ENCODE measurements at places on chromosomes 13 and 19.
A peak's percentile ranks its signal among the peaks of the same experiment; 100 is the strongest.

- DNase-seq = no peak
Measured at GRCh38 chr19:35392742-35393715, 22.2 kb downstream of the GPR42 start.

DNA sequence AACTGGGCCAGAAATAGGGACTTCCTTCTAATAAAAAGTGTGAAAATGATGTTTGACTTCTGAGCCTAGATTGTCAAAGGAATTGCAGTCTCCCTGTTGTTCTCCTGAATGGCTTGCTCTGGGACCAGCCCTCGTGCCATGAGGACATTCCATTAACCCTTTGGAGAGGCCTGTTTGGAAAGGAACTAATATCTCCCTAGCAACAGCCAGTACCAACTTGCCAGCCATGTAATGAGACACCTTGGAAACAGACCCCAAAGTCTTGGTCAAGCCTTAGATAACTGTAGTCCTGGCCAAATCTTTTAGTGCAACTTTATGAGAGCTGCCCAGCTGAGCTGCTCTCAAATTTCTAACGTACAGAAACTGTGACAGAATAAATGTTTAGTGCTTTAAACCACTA, 8.2 kb upstream of the SIAH3 start:
- no peak for DNase-seq

- DNase-seq = no peak
Measured at GRCh38 chr13:46660416-46660815, 107.4 kb downstream of the LRCH1 start.

DNA sequence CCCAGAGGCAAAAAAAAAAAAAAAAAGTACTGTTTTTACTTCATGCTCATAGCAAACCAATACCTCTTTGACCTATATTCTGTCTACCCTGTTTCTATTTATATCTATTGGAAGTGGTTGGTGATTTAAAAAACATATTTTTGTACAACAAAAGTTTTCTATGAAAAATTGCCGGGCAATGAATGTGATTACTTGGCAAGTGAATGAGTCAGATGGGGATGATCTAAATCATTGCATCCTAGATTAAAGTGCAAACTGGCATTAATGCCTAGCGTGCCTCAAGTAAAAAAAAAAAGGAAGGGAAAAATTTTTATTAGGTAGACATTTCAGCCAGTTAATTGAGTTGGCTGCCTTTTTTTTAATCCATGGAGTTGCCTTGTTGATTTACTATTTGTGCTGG, 500.6 kb downstream of the KCTD12 start:
- DNase-seq = no peak

GRCh38 chr19:1241417-1242095, at the start of gene ATP5F1D:
ATP5F1D (plus strand) TSS chr19:1241751; CDS start chr19:1241851, 100 bp downstream.
- peak; percentile 98 for DNase-seq

DNA sequence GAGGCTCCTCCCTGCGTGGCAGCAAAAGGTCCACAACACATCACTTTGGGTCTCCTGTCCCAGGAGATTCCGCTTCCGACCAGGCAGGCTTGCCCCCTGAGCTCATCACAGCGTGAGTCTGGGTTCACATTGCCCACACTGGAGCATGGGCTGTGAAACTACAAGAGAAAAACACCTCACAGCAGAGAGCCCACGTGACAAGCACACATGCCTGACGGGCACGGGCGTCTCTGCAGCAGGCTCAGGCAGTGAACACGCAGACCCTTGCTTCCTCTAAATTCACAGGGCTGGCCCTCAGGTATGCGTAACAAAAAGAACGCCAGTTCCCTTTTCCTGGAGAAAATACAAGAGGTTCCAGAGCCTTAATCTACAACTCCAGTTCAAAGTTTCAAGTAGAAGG, 41.9 kb downstream of the RASA3 start:
- no peak for DNase-seq

DNA sequence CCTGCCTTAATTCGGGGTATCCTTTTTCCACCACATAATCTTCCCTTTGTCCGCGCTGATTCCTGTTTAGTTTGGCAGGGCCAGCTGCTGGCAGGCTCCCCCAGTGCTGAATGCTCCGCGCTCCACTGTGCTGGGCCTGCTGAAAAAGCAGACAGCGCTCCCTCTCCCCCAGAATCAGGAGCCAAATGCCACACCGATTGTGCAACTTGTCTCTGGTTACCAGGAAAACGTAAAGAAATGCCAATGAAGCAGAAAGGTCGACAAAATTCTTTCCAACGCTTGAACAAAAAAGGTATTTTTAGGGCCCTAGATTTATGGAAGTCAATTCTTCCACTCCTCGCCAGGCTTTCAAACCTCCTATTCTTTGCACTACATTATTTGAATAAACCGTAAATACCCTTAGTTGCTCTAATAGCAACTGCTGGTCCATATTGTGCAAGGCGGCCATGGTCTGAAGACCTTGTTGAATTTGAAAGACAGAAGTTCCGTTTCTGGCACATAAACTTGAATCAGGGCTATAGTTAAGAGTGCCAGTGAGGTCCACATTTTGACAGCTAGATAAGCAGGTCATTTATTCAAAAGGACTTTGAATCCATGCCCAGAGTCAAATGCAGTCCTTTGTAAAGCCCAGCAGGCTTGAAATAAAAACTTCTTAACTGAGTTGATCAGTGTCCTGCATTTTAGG, 206.7 kb upstream of the RFC3 start:
- DNase-seq = no peak

- no peak for DNase-seq
Measured at GRCh38 chr13:30624630-30625029, 6.9 kb downstream of the USPL1 start.

DNA sequence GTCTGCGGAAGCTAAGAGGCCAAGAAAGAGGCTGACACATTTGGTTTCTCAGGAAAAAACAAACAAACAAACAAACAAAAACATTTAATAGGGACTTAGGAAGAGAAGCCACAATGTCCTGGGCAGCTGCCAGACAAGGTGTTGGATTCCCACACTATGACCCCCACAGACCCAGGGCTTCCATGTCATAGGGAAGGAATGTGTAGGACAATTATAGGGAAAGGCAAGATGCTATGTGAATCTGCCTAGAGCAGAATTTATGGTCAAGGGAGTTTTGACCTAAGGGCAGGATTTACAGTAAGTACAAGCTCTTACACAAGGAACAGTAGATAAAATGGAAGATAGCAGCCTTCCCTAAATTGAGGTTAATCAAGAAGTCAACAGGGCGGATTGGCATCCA, 9.1 kb upstream of the CDADC1 start:
- DNase-seq = no peak

- no peak for DNase-seq
Measured at GRCh38 chr13:110017379-110017778, 231.0 kb upstream of the IRS2 start.

DNA sequence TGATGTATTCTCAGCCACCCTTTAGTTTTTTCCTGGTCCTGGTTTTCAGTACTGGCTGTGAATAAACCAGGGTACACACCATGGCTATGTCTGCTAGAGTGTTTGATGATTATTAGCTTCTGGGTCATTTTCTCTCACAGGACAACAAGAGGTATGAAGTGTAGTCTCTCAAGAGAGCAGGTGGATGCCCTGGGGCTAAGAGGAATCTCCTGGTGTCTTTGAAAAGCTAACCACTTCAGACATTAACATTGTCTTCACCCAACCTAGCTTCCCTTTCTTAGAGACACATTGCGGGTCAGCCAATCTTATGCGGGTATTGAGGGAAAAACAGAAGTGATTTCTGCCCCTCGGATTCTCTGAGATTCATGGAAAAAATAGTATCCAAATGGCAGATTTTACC, 1.6 kb downstream of the ZNF730 start:
- no peak for DNase-seq

- no peak for DNase-seq
Measured at GRCh38 chr19:1046836-1047695, 7.2 kb downstream of the ABCA7 start.

- no peak for DNase-seq
Measured at GRCh38 chr13:114043421-114044053, 69.7 kb upstream of the C13orf46 start.

- DNase-seq = no peak
Measured at GRCh38 chr13:94994506-94994905, 282.2 kb upstream of the SOX21 start.

- no peak for DNase-seq
Measured at GRCh38 chr13:40984668-40985366, 34.3 kb downstream of the ELF1 start.

DNA sequence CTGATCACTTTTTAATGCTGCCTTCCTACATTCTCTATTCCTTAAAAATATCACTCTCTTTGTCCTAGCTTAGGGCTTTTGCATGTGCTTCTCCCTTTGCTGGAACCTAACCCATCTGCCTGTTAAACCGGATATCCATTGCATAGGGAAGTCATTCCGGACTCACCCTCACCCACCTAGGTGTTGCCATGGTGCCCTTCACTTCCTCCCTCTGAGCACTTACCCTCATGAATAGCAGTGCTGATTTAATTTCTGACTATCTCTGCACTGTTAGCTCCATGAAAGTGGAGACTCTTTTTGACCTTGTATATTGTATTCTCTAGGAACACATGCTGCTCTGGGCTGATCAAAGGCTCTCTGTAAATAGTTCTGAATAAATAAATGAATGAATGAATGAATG, 401.9 kb downstream of the PCDH20 start:
- DNase-seq = no peak

DNA sequence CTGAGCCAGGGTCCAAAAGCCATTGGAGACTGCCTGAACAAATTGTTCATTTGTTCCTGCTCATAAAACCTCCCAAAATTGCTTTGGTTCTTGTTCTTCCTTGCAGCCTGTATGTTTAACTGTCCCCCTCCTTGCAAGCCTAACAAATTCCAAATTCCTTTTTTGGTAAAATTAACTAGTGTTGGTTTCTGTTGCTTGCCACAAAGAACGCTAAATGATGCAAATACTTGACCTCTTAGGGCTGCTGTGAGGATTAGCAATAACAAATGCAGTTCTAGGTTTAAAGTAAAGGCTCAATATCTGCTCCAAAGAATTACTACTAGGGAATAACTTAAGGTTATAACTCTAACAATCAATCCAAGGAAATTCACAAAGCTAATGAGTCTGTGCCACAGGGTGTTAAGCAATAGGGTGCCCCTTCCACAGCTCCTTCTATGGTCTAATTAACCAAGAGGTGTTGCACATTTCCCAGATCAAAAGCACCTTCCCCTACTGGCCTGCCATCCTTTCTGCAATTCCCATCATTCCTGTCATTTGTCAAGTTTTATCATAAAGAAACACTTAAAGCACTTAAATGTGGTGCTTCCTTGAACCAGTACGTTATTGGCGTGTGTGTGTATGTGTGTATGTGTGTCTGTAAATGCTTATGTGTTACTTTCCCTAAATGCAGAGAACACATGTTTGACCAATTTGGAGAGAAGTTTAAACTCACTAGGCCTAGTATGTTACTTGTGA, 110.2 kb downstream of the RAP2A start:
- DNase-seq = no peak

GRCh38 chr19:15198951-15199660, 1.7 kb downstream of the NOTCH3 start:
- DNase-seq = no peak

DNA sequence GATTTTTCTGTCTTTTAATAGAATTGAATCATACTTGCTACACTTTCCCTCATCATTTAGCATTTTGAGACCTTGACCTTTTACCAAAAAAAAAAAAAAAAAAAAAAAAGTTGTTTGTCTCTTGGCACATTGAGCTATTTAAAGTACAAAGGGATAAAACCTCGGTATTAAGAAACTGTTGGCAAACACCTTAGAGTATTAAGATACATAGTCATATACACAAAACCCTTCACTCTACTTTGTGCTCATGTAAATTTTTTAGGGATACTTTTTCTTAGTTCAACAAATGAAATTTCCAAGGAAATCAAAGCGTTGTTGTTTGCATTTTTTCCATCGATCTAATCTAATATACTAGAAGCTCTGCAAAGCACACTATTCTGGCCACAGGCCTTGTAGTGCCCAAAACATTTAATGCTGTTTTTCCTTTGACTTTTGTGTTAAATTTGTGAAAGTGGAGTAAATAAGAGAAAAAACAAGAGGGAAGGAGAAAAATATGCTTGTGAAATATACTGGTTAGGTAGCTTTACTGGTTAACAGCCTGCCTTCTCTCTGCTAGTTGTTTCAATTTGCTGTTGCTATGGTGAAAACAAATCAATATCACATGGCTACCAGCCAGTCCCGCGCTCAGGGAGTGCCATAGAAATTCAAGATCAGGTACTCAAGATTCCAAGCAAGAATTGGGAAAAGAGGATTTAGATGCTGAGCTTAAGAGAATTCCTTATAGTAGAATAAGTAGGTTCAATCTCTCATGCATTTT, 2.6 kb downstream of the MBNL2 start:
- no peak for DNase-seq

DNA sequence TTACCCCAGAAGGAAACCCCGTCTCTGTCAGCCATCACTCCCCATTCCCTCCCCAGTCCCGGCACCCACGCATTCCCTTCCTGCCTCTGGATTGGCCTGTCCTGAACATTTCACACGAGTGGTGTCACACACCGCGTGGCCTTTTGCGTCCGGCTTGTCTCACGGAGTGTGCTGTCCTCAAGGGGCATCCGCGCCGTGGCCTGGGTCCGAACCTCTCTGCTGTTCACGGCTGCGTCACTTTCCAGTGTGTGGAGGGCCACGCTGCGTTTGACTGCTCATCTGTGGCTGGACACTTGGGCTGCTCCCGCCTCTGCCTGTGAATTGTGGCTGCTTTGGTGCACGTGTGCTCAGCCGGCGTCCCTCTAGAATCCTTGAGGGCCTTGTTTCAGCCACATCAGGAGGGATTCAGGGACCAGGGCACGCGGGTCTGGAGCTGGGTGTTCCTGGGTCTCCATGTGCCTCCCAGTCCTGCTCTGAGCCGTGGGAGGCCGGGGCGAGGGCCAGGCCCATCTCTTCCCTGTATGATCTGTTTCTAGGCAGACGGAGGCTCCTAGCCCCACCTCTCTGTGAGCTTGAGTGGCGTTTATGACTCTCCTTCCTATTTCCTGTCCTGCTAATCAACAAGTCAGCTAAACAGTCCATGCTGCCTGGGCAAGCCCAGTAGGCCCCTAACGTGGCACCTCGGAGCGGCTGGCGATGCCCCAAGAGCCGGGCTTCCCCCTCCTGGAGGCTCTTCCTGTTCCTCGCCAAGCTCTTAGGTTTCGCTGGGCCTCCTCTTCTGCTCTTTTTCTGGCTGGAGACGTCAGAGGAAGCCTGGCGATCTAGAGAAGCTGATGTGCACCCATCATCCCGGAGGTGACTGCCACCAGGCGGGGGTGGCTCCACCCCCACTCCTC, 8.1 kb downstream of the STK11 start:
- no peak for DNase-seq

- DNase-seq = peak; percentile 59
Measured at GRCh38 chr19:13621413-13621812, 115.1 kb upstream of the CACNA1A start.

GRCh38 chr13:77853703-77854102, 64.9 kb downstream of the EDNRB start:
- DNase-seq = no peak
